Type B pancreatic cell (in vitro differentiated cells): ENCODE measurements at places on chromosomes 4 and X.

DNA sequence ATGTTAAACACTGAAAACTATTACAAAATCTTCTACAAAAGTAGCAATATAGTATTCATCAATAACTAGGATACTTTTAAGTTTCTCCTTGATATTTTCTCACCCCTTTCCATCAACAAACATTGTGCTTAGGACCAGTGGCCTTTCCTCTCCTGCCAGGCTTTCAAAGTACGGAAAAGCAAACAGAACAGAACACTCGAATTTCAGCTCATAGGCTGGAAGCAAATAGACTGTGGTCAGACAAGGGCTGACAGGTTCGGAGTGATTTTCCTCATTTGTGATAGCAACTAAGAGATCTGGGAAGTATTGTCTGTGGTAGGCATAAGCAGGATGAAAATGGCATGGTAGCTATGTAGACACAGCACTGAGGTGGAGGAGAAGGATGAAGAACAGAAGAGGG lies 68.6 kb upstream of the SORBS2 start:
- no peak for DNase-seq

DNA sequence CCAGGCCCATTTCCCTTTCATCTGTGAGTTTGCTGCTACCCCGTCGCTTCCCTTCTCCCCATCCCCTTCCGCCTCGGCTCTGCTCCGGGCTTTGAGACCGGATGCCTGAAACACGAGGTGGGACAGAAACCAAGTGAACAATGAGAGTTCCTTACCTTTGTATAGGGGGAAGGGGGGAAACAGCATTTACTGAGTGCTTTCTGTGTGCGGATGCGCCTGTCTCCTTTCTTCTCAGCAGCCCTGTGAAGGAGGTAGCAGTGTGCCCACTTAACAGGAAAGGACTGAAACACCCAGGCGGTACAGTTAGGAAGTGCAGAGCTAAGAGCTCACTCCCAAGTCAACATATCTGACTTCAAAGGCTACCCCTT lies 43.2 kb upstream of the TMSB15B start:
- no peak for DNase-seq

- DNase-seq = no peak
Measured at GRCh38 chr4:163762741-163763140, 268.3 kb downstream of the TMA16 start.

GRCh38 chr4:142281999-142282398 lies 564.1 kb downstream of the INPP4B start:
- no peak for DNase-seq

GRCh38 chrX:102672856-102673255 lies 21.6 kb downstream of the GPRASP1 start:
- DNase-seq = no peak

GRCh38 chr4:109078724-109079123 lies 223.7 kb downstream of the COL25A1 start:
- DNase-seq = no peak

DNA sequence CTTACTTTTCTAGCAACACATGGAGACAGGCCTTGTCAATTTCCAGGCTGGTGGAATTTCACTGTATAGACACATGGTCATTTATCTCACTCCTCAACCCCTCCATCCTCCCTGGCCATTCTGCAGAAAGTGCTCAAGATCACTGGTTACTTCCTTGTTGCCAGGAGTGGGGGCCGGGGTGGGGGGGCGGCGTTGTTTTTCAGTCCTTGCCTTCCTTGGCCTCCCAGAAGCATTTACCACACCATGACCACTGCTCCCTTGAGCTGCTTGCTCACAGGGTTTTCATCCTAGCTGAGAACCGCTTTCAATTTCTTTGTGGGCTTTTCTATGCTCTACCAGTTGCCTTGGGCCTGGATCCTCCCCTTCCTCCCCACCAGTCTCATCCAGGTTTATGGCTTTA lies 14.1 kb upstream of the BCOR start:
- no peak for DNase-seq

DNA sequence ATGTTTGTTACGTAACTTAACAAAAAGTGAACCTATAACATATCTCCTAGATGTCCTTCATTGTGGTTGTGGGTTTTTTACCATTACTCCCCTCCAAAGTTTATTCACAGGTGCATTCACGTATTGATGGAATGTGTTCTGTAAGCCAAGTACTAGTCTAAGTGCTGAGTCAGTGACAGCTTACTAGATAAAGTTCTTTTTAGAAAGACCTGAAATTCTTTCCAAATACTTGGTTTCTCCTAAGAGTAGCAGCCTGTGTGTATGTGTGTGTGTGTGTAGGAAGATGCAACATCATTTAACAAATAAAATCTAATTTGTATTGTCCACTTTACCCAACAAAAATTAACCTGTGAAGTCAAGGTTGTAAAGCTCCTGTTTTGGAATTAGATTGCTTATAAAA lies 22.1 kb downstream of the NAP1L5 start:
- no peak for DNase-seq

DNA sequence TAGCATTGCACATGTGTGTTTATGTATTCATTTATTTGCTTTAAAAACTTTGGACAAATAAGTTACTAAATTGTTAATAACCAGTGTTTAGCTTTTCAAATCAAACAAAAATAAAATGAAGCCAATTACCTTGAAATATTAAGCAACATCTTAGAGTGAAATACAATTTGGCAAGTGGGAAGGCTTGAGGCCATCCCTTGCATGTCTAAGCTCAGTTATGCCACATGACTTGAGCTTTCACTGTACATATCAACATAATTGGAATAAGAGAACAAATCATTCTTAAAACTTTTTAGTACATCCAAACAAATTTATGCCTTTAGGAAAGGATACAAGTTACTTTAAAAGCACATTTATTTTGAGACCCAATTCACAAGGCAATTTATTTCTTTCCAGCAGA lies 640.6 kb downstream of the SPRY1 start:
- DNase-seq = no peak

GRCh38 chr4:4980621-4981230 lies 38.5 kb downstream of the CYTL1 start:
- no peak for DNase-seq
